ENCODE measurements at places on chromosomes 2 and 18.

DNA sequence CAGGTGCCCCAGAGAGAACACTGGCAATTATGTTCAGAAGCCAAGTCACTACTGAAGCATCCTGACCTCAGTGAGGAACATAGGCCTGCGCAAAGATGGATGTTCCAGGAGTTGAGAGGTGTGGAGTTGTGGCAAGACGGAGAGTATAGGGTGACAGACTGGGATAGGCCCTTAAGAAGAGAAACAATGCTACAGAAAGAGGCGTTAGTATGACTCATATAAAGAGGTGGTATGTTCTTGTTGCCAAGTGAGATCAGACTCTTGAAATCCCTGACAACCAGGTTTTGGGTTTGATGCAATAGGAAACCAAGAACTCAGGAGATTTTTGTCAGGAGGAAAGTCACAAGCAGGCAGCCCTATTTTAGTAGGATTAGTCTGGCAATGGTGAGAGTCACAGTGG lies 185.6 kb downstream of the RIT2 start:
- DNase-seq = no peak

DNA sequence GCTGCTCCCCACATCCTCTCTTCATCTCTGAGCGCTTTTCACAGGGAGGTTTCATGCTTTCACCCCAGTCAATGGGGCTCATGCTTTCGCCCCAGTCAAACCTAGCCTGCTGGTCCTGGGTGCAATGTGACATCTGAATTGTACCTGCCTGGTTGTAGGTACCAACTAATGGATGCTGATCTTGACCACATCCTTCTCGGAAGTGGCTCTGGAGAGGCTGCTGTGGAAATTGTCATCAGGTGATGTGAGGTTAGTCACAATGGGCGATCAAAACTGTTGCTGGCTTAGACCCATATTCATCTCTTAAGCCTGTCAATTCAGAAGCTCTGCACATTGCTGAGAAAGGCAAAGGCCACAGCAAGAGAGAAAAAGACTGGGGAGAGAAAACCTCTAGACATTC lies 32.7 kb upstream of the ALKAL2 start:
- no peak for DNase-seq

GRCh38 chr2:5121642-5122041 lies 570.5 kb upstream of the SOX11 start:
- DNase-seq = no peak

DNA sequence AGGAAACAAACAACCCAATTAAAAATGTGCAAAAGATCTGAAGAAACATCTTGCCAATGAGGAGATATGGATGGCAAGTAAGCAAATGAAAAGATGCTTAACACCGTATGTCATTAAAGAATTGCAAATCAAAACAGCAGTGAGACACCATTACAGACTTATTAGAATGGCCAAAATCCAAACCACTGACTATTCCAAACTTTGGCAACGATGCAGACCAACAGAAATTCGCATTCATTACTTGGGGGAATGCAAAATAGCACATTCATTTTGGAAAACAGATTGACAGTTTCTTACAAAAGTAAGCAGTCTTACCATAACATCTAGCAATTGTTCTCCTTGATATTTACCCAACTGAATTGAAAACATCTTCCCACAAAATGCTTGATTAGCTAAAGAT lies 1118.7 kb downstream of the SUCLG1 start:
- DNase-seq = no peak

DNA sequence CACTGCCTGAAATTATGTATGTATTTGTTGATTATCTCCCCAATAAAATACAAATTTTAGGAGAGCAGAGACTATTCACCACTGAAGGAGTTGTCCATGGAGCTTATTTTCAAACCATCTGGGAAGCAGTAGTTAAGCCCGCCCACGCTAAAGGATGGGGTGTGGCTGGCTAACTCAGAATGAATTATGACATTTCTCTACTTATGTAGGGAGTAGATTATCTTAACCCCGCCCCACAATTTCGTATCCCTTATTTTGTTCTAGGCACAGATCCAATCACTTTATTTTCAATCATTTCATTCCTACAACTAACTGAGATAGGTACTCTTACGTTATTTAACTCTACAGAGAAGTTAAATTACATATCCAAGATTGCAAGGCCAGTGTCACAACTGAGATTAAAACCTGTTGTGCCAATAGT lies 1.4 kb upstream of the LAPTM4A start:
- no peak for DNase-seq

- no peak for DNase-seq
These were observed 166.2 kb downstream of the FTCDNL1 start for GRCh38 chr2:199684832-199685231.

DNA sequence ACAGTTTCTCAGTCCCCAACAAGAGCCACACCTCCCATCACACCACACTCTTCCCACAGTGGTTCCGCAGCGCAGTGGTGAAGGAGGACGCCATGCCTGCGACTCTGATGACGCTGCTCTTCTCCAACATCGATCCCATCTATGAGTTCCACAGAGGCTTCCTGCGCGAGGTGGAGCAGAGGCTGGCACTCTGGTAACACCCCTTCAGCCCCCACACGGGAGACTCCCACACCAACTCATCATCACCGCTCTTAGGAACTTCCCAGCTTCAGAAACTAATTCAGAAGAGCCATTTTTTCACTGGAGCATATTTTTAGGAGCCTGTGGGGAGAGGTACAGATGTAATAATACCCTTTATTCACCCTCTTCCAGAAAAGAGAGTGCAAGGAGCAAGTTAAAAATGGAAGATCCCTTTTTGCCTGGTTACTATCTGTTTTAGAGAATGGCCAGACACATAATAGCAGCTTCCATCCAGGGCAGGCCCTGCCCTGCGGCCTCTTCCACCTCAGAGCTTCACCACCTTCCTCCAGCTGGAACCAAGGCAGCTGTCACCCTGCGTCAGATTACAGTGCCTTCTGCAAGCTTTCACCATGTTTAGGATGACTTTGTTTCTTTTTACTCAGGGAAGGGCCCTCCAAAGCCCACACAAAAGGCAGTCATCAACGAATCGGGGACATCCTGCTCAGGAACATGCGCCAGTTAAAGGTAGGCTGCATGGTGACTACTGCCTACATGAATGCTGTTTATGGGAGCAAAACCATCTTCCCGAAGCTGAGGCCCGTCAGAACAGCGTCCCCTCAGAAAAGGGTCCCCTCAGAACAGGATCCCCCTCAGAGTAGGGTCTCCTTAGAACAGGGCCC lies 44.9 kb downstream of the STK25 start:
- no peak for DNase-seq

DNA sequence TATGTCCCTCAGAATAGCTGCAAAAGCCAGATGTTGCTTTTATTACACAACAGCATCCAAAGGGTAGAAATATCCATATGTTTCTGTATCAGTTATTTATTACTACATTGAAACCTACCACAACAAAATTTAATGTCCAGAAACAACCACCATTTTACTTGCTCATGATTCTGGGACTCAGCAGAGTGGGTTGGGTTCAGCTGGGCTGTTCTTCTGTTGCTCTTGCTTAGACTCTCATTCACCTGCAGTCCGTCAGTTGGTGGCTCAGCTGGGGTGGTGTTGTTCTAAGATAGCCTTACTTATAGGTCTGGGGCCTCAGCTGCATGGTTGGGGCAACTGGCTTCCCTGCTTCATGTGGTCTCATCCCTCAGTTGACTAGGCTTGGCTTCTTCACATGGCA lies 21.7 kb downstream of the AQP4 start:
- no peak for DNase-seq

DNA sequence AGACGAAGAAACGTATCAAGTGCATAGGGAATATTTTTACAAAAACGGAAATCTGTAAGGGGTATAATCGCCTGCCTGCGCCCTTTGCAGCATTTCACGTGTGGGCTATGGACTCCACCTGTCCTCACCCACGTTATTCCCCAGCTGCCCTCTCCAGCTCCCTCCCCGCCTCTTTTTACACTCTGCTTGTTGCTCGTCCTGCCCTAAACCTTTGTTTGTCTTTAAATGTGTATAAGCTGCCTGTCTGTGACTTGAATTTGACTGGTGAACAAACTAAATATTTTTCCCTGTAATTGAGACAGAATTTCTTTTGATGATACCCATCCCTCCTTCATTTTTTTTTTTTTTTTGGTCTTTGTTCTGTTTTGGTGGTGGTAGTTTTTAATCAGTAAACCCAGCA lies 169.4 kb upstream of the SIX3 start:
- DNase-seq = no peak

DNA sequence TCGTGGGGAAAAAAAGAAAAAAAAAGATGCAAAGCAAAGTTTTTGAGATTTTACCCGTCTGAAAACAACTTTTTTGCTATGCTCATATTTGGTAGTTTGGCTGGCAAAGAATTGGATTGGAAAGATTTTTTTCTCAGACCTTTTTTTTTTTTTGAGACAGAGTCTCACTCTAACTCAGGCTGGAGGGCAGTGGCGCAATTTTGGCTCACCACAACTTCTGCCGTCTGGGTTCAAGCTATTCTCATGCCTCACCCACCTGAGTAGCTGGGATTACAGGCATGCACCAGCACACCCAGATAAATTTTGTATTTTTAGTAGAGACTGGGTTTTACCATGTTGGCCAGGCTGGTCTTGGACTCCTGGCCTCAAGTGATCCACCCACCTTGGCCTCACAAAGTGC lies 56.3 kb upstream of the TANC1 start:
- DNase-seq = no peak

GRCh38 chr2:136530146-136530545 lies 235.2 kb upstream of the THSD7B start:
- no peak for DNase-seq

DNA sequence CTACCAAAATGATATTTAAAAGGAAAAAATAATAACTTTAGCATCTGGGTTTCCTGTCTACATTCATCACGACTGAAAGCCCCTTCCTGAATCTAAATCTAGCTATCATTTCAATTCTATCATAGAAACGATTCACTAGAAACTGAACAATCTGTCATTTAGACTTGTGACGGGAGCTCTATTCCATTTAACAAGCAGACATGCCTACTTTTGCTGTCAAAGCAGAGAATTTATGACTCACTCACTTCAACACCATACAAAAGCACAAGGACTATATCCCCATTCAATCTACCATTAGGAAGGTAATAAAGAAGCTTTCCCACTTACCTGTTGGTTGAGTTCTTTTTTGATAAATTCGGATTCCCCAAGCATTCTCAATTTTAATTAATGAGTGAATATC lies 1072.3 kb downstream of the LRP1B start:
- no peak for DNase-seq

DNA sequence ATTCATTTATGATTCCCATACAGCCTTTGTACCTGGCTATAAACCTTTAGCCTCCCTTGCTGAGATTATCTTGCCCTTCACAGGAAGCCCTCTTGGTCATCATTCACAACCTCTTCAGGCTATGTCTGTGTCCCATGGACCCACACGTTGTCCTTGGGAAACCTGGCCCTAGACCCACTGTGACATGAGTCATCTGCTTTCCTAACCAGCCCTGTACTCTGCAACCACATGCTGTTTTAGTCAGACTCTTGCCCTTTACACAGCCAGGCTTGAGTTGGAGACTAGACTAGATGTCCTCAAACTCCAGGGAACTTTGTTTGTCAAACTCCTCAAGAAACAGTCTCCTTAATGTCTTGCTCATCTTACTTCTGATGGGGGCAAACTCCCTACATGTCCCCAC lies 229.3 kb upstream of the ZSWIM2 start:
- no peak for DNase-seq

GRCh38 chr2:207478572-207478971 lies 51.2 kb upstream of the CREB1 start:
- DNase-seq = no peak

DNA sequence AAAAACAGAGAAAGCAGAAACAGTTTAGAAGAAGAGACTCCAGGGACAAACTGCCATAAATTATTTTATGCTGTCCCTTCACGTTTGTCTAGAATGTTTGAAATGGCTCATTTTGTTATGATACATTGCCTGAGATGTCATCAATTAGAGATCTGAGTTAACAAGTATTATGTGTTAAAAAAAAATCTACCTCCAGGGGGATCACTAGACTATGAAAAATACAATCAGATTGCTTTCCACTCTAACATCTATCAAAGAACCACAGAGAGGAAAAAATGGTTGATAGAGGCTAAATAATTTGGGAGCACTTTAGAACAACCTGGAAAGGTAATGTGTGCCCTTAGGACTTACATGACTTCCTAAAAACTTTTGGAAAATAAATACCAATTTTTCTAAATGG lies 103.8 kb upstream of the CCDC150 start:
- DNase-seq = no peak

- no peak for DNase-seq
These were observed 68.9 kb upstream of the BOD1L2 start for GRCh38 chr18:57077786-57078552.

DNA sequence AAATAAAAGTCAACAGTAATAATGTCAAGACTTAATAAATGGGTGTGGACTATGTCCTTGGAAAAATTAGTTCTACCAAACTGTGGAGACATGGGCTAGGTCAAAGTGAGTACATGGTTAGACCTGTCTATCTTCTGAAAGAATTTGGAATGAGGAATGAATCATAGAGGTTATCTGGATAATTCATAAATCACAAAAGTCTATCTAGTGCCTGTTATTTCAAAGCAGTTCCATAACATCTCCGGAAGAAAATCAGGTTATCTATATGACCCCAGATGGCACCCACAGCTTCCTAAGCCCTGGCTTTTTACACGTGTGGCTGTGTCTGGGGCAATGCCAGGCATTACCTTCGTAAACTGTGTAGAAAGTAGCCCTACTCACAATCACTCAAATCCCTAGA lies 272.0 kb downstream of the ETAA1 start:
- DNase-seq = no peak

DNA sequence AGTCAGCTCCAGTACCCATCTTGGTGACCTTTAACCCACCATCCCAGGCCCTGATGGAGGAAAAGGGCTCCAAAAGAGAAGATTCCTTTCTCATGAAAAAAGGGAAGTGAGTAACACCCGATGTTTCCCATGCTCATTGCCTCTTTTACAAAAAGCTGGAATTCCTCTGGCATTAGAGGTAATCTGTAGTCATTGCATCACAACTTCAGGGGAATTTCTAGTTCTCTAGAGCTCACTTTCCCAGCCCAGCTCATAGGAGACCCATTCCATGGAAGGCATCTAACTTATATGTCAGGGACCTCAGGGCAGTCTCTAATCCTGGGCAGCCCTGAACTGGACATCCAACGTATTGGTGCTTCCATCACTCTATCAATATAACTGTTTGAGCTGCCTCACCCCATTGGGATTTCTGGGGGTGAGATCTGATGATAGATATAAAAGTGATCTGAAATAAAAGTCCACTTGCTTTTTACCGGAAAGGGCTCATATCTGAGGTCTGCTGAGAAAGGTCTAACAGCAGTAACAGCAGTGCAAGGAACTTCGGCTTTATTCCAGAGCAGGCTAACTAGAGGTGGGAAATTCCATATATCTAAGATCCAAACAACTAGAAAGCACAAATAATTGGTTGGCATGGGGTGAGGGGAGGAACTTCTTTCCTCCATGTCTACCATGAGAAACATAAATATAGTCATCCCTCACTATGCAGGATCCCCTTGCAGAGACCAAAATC lies 106.1 kb downstream of the ETAA1 start:
- DNase-seq = no peak

GRCh38 chr18:46625069-46625468 lies 32.0 kb downstream of the LOXHD1 start:
- no peak for DNase-seq
